ENCODE measurements at places on chromosomes 7 and 10. TPM values are rescaled to one million over a fixed set of nuclear protein-coding genes. Genes with fewer than 3 reads are reported as not detected.

The ASAH2 gene
- 1.5 TPM for total RNA-seq

The RAB18 gene
- 48.5 TPM for total RNA-seq

The DGKI gene
- total RNA-seq, result 4.7 TPM

The CDHR1 gene
- total RNA-seq, result not detected

The GIMAP7 gene
- total RNA-seq, result not detected

The SPAM1 gene
- not detected for total RNA-seq

The KIAA1549 gene
- 3.7 TPM for total RNA-seq

The CTAGE4 gene
- total RNA-seq, result 2.9 TPM

The GFRA1 gene
- total RNA-seq, result 0.18 TPM

The SFXN4 gene
- 25.6 TPM for total RNA-seq

The KCND2 gene
- total RNA-seq, result 11.3 TPM

The PDE6C gene
- total RNA-seq, result not detected

The AFAP1L2 gene
- total RNA-seq, result 0.18 TPM

The ACHE gene
- total RNA-seq, result 0.16 TPM
